ENCODE measurements at places on chromosomes 11 and 22.

GRCh38 chr22:23107487-23108248, 34.1 kb downstream of the RSPH14 start:
- DNase-seq: no peak

- no peak for DNase-seq
Measured at GRCh38 chr22:44153710-44154109, 27.0 kb upstream of the PARVG start.

DNA sequence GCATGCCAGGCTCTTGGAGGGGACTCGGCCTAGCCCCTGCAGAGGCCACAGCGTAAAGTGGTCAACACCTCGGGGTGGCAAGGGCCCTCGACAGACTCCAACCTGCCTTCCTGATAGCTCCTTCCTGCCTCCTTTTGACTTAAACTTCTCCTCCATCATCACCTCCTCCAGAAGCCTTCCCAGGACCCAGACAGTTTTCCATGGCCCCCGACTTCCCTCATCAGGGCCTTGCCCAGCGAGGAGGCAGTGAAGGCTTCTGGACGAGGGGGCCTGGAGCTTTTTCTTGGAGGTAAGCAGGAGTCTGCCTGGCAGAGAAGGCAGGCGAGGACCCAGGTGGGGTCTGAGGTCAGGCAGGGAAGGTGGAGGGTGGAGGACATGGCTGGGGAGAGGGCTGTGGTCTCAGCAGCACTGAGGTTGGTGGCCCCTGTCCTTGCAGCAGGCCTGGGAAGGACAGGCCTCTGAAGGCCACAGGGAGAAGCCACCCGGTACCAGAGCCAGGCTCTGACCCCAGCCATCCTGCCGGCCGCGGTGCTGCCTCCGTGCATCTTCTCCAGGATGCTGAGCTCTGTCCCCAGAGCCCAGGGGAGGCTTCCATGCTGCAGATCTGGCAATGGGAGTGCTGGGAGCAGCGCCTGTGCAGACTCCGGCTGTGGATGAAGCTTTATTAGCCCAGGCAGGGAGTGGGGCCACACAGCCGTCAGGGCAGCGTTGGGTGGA, 81.4 kb downstream of the WNT7B start:
- DNase-seq: no peak

- DNase-seq: peak; percentile 5
Measured at GRCh38 chr22:24379536-24379935, 47.9 kb upstream of the ADORA2A start.

DNA sequence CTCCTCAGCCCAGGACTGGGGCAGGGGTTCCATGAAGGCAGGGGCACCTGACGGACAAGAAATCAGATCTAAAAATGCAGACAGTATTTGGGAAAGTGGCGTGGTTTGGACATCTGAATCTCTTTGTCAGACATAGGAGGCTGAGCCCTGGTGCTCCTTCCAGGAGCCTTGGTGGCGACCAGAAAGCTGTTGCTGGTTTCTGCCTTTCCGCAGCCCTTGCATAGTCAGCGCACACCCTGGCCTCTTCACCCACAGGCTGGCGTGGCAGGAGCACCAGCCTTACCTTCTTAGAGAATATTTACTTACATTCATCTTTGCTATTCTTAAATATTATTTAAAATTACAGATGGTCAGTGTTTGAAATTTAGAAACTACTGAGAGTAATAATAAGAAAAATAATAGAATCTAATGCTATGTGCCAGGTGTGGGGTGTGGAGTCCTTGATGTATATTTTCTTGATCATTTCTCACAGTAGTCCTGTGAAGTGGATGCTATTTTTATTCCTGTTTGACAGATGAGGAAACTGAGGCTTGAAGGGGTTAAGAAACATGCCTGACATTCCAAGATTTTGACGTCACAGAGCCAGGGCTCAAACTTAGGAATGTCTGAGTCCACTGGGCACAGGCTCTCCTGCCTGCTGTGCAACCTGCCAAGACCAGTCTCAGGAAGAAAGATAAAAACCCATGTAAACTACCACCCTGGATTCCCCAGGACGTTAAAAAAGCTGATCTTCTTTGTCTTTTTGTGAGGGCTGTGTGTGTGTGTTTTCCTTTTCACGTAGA, 51.6 kb downstream of the TBC1D22A start:
- DNase-seq: no peak

- DNase-seq: no peak
Measured at GRCh38 chr22:41893591-41894375, 21.1 kb downstream of the SHISA8 start.

- no peak for DNase-seq
Measured at GRCh38 chr11:134574947-134575346, 162.9 kb upstream of the B3GAT1 start.

DNA sequence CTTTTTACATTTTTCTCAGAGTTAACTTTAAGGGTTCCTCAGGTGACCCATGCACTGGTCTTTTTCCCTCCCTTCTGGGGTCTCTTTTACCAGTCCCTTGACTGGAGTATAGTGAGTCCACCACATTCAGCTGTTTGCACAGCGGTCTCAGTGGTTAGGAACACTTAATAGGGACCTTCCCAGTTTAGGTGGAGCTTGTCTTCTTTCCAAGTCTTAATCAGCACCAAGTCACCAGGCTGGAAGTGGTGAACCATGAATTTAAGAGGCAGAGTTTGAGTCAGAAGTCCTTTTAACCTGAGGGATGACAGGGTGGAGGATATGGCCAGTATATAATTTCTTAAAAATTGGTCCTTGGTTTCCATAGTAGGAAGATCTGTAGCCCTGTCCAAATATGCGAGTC, 349.7 kb upstream of the MPPED2 start:
- no peak for DNase-seq

DNA sequence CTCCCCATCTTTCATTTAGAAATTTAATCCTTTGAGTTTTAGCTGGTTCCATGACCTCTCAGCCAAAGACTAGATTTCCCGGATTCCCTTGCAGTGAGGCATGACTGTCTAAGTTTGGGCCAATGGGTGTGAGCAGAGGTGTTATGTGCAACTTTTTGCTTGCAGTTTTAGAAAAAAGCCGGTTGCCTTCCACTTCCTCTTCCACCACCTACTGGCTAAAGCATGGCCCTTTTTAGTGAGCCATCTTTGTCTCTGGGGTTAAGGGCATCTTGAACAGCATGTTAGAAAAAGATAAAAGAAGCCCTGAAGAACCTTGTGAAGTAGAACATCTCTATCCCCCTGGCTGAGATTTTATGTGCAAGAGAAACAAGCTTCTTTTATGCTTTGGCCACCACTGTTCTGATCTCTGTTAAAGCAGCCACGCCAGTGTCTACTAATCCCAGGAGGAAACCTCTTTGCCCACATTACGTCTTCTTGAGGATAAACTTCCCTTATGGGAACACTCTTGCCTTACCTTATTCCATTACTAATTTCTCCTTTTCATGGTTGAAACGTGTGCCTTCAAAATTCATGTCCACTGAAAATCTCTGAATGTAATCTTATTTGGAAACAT, 279.9 kb downstream of the TENM4 start:
- no peak for DNase-seq

DNA sequence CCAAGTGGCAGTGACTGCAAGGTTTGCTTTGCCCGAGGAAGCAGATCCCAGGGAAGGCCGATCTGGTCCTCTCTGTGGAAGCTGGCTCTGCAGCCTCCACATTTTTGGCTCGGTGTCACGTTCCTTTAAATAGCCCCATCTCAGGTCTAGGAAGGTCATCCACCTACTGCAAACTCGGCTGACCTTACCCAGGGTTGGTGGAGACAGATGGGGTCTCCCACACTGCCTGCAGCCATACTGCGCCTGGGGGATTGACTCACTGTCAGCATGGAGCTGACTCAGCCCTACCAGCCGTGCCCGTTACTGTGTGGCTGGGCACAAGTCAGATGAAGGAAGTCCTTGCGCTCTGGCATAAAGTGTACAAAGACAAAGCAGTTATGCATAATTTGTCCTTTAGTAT, 16.9 kb downstream of the CDPF1 start:
- no peak for DNase-seq

DNA sequence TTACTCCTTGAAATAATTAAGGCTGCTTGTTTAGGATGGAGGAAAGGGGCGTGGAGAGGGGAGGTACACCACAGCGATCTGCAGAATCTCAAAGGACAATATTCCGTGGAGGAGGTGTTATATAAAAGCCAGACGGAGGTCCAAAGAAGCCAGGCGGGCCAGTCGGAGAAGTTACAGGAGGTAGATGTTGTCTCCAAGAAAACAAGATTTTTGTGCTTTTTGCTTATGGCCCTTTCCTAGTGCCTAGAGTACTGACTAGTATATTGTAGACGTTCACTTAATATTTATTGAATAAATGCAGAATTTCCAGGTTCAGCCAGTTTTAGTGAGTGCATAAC, 761 bp downstream of the ZDHHC13 start:
- DNase-seq: no peak

DNA sequence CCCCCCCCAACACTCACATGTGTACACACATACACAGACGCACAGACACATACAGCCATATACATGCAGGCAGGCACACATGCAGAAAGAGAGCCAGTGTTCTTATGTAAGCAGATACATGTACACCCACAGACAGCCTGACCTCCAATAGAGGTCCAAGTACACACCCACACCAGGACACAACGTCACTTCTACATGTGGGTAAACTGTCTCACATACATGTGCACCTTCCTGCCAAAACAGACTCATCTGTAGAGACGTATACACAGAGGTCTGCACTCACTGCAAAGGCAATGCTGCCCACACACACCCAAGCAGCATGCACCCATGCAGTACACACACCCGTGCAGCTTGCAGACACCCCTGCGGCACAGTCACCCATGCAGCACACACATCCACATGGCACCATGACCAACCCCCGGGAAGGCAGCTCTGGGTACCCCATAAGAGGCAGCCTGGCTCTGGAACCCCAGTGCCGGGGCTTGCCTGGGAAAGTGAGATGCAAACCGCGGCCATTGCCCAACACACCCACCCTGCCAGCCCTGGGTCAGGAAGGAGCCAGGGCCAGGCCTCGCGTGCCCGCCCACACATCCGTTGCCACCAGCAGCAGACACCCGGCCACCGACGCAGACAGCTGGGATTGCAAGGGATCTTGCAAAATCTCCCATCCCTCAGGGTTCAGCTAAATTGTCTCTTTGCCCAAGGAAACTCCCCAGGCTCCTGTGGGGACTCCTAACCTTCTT, 10.1 kb downstream of the CASTOR1 start:
- no peak for DNase-seq

- no peak for DNase-seq
Measured at GRCh38 chr11:83648610-83649527, 362.7 kb upstream of the CCDC90B start.

- no peak for DNase-seq
Measured at GRCh38 chr11:83427943-83428342, 141.8 kb upstream of the CCDC90B start.

DNA sequence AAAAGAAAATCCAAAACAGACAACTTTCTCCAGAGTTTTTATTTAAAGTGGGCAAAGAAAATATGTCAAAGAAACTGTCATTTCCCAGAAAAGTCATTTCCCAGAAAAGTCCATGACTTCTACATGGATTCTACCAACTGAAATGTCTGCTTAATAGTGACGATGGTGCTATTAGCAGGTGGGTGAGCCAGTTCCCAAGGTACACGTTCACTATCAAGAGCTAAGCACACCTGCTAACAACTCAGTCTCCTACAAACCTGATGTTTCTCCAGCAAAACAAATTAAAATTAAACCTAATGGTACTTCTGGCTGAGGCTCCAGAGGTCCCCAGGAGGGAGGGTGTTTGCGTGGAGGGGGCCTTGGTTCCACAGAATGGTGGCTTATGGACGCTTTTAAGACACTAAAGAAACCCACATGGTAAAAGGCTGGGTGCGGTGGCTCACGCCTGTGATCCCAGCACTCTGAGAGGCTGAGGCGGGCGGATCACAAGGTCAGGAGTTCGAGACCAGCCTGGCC, 26.8 kb downstream of the POU2AF1 start:
- DNase-seq: no peak

DNA sequence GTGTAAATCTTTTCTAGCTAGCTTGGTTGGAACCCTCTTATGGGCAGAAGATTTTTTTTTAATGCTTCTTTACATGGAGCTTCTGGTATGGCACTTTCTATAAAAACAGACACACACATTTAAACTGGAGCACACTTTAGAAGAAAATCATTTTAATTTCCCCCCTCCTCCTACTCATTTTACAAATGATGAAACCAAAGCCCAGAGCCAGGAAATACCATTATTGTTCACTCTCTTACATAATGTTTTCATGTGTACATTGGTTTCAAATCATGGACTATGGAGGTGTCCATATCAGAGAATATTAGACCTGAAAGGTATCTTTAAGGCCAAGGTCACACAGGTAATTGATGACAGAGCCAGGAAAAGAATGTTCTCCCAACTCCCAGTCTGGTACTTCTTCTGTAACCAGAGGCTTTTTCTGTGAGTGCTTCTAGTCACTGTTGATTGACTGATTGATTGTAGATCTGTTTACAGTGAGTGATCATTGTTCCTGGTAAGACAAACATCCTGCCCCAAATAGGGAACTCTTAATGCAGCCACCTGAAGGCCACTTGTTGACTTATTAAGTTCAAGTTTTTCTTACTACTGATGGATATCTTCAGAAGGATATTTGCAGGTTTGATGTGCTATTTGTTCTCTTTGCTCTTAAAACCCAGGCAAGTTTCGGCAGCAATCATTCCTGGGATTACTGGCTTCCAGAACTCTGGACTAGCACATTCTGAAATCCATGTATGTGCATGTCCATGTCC, 26.8 kb upstream of the ME3 start:
- DNase-seq: no peak

DNA sequence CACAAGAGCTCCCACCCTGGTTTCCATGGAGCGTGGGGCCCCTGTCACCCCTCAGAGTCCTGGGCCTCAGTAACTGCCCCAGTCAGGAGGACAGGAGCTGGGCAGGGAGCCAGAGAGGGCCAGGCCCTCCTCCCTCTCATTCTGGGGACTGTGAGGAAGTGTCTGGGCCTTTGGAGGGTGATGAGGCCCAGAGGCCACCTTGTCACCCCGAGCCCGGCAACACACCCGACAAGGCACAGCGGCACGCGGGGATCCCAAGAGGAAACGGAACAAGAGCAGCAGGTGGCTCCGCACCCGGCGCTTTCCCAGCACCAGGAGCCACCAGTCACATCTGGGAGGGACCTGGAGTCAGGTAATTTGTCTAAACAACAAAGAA, 72.1 kb downstream of the CELSR1 start:
- no peak for DNase-seq

DNA sequence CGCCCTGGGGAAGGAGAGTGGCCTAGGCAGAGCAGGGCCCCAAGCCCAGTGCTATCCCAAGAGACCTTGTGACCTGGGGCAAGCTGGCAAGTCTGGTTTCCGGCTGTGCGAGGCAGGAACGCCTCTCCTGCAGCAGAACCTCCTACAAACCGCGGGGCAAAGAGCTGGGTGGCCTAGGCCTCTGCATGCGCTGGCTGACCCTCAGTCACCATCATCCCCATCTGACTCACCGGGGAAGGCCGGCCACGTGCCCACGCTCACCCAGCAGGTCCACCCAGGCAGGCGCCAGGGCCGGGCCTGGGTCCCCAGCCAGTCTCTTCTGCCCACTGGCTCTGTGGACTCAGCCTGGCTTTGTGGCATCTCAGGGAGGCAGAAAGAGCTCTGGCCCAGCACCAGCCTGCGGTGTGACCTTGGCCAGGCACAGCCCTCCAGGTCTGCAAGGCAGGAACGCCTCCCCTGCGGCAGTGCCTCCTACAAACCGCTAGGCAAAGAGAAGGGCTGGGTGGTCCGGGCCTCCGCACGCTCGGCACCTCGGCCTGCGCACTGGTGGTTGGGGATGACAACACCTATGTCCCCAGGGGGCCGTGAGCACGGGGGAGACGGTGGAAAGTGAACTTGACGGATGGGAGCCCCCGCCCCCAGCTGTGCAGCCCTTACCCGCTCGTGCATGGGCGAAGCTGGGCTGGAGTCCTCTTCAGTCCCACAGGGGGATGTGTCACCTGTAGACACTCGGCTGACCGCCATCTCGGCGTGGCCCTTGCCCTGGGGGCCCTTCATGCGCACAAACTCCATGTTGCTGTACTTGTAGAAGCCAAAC, 38.2 kb downstream of the KIAA0930 start:
- DNase-seq: no peak

GRCh38 chr11:76609736-76610370, 60.7 kb downstream of the LRRC32 start:
- no peak for DNase-seq

Measured in CD4-positive, alpha-beta T cell treated with Interleukin-6 at 100 ng/mL for 8 hours (primary cell).